Motor neuron (in vitro differentiated cells): ENCODE measurements at places on chromosomes 16 and 17.
A peak's percentile ranks its signal among the peaks of the same experiment; 100 is the strongest.

GRCh38 chr17:6555331-6556120 lies 829 bp downstream of the PITPNM3 start:
- peak; percentile 73 for ATAC-seq

DNA sequence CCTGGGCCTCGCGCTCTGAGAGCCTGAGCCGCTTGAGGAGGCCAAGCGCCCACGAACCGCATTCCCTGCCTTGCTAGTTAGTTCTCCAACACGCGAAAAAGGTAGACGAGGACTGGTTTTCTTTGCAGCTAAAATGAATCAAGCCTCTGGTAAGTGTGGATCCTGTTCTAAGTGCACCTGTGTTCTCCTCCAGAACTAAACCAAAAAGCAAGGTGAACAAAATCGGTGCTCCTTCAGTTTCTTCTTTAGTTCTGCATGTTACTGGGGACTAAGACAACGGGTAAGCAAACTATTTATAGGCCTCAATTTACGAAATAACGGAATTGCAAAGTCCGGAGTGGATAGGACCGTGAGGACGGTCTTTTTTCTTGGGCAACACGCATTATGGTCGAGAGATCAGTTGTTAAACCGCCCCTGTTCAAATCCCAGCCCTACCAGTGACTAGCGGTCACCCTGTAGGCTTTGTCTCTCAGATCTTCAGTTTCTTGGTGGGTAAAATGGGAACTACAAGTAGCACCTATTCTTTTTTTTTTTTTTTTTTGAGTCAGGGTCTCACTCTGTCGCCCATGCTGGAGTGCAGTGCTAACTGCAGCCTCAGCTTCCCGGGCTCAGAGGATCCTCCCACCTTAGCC lies 993 bp upstream of the ANKRD11 start:
- ATAC-seq: no peak

GRCh38 chr17:62075308-62075815 lies 10.3 kb upstream of the MED13 start:
- ATAC-seq: no peak

DNA sequence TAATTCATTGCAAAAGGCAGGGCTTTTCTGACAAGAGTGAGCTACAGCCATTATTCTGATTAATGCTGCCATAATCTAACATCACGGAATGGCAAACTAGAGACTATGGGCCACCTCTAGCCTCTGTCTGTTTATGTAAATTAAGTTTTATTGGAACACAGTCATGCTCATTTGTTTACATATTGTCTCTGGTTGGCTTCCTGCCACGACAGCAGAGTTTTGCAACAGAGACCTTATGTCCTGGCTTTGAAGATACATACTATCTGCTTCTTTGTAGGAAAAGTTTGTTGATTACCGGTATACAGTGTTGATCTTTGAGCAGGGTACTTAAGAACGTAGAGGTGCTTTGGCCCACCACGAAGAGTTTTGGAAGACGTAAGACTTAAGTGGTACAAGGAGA lies 715.9 kb upstream of the RBFOX1 start:
- no peak for ATAC-seq

DNA sequence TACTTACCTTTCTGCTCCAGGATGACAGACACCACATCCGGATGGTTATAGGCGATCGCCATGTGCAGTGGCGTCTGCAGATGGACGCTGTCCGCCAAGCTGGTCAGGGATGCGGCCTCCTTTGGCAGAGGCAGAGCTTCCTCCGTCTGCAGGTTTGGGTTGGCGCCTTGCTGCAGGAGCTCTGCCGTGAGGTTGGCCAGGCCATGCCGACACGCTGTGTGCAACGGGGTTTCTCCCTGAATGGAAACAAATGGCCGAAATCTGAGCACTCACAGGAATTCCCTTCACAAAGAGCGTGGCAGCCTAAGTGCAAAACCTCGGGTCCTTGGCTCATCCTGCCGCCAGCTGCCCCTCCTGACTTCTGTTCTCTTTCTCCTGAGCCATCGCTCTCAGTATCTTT lies 41.8 kb downstream of the CYB5D2 start:
- ATAC-seq: no peak

GRCh38 chr16:87202346-87202745 lies 114.8 kb downstream of the C16orf95 start:
- ATAC-seq: no peak
